CD4-positive, alpha-beta T cell treated with Interleukin-15 for 1 hour (primary cell): ENCODE measurements at places on chromosomes 3 and 15.

- DNase-seq, result no peak
Observed at GRCh38 chr3:30145281-30145680, 461.1 kb upstream of the TGFBR2 start.

GRCh38 chr3:81274671-81275070, 486.8 kb downstream of the GBE1 start:
- no peak for DNase-seq

DNA sequence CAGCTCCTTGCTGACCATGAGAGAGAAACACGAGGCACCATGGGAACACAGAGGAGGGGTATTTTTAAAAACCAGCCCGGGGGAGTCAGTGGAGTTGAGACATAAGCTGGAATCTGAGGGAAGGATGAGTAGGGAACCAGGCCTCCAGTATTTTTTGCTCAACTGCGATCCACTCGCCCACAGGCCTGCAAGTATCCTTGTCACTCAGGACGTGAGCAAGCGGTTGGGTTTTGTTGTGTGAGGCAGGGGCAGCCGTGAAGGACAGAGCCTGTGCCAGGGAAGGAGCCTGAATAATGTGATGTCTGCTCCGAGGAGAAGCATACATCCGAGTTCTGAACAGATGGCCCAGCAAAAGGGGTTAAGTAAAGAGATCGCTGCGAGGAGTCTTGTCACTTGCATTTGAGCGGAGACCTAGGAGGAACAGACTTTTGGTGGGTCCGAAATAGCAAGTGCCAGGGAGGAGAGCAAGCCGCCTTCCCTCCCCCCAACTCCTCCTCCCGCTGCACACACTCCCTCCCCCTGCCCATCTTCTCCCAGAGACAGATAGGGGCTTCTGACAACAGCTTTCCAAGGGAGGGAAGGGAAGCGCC, 20.4 kb upstream of the NTRK3 start:
- DNase-seq, result no peak

- no peak for DNase-seq
Observed at GRCh38 chr15:55282284-55282833, 7.3 kb downstream of the RAB27A start.

DNA sequence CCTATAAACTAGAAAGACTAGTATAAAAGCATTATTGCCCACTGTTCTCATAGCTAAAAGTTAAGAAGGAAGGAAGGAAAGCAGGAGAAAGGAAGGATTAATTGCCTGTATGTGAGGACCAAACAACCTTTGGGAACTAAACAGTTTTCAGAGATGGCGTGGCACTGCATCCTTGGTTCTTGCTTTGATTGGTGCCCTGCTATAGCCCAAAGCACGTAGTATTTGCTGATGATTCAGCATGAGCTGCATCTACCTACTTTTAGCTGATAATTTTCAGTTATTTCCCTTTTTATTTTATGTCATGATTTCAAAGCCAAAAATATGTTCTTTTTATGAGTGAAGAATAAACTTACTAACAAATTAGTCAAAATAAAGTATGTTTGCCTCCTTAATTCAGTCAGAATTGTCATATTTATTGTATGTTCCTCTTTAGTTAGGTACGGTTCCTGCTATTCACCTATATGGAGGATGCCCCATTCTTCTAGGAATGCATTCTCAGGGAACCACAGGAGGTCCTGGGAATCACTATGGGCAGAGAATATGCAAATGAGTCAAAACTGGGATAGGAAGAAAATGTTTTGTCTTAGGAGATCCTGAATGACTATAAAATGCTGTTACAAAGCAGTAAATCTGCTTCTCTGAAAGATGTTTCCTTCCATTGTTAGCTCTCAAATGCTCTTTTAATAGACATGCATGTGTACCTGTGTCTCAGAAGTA, 65.4 kb upstream of the THSD4 start:
- DNase-seq, result no peak

GRCh38 chr3:31055757-31056156, 161.3 kb upstream of the GADL1 start:
- no peak for DNase-seq

DNA sequence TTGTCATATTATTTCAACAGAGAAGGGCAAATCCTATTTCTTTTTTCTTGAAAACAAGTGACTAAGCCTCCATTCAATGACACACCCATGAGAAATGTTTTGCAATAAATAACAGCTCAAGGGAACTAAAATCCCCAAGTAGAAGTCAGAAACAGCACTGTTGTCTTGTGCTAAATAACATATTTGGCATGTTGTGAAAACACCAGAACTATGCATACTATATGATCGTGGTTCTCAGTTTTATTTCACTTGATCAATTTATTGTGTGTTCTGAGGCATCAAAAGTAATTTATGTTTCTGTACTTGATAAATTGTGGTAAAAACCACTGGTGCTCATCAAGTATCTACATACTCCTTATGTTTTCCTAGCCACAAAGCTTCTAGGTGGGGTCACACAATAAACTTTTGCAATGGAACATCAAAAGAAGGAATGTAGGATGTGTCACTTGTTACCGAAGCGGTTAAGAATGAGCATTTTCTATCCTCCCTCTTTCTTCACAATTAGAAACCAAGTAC, 691.7 kb upstream of the CBLB start:
- DNase-seq, result no peak

DNA sequence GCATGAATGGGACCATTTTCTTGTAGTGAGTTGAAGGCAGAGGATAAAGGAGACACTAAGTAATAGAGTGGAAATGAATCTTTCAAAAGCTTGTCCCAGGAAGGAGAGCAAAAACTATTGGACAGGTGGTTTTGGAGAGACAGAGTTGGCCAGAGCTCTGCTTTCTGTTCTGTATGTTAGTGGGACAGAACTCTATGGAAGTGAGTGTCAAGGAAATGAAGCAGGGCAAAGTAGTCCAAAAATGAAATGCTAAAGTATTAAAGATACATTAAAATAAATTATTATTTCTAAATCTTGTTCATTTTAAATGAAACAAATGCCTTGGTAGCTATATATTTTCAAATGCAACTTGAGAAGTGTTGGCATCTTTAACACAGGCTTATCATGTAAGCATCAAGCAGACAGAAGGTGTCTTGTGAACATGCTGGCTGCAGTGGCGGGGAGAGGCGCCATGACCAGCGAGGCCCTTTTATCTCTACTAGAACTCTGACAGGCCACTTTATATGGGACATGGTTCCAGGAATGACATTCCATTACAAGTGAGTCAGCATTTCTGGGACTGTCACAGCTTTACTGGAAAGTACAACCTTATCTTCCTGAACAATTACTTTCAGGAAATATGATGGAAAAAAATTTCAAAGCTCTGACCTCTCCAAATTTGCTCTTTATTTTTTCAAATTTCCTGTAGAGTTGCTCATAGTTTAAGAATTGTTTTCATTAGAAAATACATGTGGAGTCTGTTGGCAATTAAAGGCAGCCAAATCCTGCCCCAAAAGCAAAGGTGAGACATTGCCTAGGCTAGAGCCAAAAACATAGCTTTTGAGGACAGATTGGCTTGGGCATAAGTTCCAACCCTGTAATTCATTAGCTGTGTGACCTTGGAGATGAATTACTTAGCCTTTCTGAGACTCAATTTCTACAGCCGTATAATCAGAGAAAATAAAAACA, 106.5 kb downstream of the ECT2 start:
- DNase-seq, result no peak

DNA sequence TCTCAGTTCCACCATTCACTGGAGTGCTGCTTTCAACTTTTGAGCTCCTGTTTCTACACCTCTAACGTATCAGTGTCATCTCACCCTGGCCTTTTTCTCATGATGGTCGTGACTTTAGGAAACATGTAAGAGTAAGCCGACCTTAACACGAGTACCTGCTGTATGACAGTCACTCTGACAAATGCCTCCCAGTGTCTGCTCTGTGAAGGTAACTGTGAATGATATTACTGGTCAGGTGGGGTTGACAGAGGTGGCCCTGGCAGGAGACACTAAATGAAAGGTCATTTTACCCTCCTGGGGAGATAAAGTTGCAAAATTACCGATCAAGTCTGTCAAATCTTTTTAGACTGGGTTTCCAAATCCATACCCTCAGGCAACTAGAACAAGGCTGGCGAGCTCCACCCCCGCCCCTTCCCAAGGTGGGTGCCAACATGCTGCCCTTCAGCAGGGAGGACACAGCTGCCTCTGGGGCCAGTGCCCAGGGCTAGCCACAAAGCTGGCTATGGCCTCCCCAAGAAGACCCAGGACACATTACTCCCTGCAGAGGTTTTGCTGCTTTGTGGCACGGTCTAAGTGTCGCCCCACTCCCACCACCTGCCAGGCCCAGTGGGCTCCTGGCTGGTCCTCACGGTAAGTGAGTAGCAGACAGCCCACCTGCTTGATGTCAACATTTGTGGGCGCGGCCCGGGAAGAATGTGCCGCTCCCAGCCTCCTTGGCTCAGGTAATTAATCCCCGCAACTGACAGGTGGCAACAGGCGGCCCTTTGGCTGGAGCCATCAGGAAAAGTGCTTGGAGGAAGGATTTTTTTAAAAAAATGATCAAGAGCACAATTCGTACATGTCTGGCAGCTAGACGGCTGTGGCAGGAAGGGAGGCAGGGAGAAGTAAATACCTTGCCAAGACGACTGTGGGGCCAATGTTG, 211.8 kb downstream of the TP63 start:
- no peak for DNase-seq
